HCT116 (cell line): ENCODE measurements at places on chromosomes 11 and 22.

- DNase-seq = no peak
These were observed 17.7 kb downstream of the RBFOX2 start for GRCh38 chr22:36010882-36011281.

DNA sequence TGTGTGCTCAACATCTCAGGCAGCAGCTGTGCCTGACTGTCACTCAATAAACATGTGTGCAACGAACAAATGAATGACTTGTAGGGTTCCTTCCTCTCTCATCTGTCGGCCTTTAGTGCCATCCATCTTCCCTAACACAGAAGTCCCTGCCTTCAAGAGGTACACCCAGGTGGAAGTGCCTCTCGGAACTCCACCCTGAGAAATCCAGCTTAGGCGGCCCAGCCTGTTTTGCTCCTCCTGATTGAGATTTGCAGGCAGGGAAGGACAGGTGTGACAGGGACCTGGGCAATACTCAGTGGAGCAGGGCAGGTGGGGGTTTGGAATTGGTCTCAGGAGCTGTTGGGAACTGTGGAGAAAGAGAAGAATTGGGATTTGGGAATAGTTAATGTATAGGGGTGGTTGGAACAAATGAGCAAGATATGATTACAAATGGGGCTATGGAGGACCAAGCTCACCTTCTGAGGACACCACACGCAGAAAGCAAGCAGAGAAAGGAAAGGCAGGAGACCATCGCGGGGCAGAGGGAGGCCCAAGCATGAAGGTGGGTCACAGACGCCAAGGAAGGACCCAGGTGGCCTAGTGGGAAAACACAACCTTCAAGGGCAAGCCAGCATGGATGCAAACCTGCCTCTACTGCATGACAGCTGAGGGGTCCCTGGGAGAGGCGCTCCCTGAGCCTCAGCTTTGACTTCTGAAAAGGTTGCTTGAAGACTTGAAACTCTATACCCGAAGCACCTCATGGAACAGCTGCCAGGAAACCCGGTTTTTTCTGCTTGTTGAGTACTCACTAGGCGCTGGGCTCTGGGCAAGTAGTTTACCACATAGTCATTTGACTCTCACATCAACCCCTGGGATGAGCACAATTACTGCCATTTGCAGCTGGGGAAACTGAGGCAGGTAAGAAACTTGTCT is 40.9 kb upstream of the ANO1 start:
- DNase-seq = no peak

DNA sequence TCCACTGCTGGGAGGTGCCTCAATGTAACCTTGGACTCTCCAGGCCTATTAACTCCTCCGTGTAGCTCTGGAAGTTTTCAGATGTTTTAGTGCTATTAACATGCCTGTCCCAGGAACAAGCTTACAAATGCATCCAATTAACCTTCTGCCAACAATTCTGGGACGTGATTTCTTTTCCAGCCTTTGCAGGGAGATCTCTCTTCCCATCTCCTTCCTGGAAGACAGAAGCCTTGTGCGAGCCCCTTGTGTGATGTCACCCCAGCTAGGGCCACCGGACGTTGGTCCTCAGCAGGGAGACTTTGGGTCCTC is 47.7 kb upstream of the SYT7 start:
- DNase-seq = no peak

- DNase-seq = no peak
These were observed 13.6 kb downstream of the GATD1 start for GRCh38 chr11:763549-764321.
